NCI-H187 (cell line): ENCODE measurements at places on chromosomes 7 and 10.
A peak's percentile ranks its signal among the peaks of the same experiment; 100 is the strongest.

DNA sequence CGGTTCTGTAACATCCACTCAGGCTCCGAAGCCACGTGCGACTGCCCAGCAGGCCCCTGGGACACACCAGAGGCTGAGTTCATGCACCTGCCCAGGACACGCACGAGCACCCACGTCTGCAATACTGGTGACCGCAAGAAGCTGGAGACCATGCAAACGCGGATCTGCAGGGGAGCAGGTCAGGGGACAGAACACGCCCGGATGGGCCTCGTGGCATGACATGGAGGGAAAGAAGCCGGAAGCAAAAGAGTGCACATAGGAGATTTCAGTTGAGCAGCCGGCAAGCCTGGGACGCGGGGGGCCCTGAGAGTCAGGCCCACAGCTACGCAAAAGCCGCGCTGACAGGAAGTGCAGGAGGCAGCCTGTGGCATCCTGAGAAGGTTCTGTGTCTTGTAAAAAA is 73.7 kb downstream of the FOXL3 start:
- no peak for DNase-seq

DNA sequence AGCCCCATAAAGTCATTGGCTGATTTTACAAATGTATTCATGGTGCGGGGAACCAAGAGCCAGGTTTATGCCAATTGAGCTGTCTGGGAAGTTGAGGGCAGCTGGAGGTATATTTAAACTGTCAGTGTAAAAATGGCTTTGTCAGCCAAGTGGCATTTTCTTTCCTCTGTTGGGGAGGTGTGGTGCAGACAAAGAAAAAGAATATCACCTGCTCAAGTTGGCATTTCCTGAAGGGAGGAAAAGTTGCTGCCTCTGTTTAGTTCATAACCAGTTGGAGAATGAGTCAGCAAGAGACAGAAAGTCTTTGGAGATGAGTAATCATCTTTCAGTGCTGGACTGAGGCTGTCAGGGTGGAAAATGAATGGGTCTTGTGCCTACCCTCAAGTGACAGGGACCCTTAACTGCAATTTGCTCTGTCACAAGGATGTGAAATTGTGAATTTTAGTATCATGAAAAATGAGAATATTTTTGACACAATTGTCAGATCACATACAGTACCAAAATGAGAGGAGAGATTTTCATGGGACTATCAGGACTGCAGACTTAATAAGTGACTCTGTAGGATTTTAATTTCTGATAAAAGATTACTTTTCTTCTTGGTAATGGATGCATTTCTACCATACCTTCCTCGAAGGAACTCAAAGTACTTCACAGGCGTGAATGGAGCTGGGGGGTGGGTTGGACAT is 137.3 kb downstream of the ANLN start:
- no peak for DNase-seq

GRCh38 chr10:33100781-33101391 is 142.9 kb upstream of the ITGB1 start:
- no peak for DNase-seq

GRCh38 chr7:102284399-102284798 is 2.3 kb upstream of the SH2B2 start:
- no peak for DNase-seq

DNA sequence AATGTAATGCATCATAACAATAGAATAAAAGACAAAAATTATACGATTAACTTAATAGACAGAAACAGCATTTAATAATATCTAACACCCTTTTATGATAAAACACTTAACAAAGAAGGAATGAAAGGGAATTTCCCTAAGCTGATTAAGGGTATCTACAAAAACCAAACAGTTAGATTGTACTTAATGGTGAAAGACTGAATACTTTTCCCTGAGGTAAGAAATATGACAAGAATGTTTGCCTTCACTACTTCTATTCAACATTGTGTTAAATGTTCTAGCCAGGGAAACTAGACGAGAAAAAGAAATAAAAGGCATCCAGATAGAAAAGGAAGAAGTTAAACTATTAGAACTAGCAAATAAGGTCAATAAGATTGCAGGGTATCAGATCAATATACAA is 276.9 kb downstream of the BAMBI start:
- no peak for DNase-seq

DNA sequence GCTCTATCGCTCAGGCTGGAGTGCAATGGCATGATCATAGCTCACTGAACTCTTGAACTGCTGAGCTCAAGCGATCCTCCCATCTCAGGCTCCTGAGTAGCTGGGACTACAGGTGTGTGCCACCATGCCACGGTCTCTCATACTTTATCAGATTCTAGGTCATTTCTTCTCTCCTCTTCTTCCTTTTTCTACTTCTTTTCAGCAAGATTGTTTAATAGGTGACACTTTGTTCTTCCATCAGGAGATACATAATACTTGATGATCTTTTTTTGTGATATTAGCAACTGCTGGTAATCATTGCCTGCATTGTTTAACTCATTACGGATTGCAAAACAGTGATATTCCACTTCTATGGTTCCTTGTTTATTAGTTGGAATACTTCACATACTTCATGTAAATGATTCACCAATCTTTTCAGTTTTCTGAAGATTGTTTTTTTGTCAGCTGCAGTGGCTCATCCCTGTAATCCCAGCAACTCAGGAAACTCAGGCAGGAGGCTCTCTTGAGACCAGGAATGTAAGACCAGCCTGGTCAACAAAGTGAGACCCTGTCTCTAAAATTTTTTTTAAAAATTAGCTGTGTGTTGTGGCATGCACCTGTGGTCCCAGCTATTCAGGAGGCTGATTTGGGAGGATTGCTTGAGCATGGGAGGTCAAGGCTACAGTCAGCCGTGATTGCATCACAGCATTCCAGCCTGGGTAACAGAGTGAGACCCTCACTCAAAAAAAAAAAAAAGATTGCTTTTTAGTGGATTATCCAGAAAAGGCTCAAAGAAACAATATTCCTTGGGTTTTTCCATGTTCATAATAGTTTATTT is 36.2 kb upstream of the CHST3 start:
- DNase-seq, result no peak

DNA sequence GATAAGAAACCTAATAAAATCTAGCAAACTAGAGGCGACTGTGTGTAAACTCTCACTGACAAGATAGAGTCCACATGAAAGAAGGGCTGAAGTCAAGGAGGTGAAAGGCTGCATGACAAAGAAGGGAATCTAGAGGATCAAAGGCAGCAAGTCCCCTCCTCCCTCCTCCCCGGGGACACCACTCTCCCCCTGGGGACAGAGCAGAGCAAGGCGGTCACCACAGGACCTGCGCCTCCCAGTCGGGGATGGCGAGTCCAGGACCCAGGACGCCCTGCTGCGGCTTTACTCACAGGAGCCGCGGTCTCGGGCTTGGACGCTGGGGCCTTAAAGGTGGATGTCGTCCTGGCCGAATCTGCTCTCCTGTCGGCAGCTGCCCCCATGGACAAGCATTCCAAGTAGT is 22.4 kb downstream of the BRI3 start:
- no peak for DNase-seq

DNA sequence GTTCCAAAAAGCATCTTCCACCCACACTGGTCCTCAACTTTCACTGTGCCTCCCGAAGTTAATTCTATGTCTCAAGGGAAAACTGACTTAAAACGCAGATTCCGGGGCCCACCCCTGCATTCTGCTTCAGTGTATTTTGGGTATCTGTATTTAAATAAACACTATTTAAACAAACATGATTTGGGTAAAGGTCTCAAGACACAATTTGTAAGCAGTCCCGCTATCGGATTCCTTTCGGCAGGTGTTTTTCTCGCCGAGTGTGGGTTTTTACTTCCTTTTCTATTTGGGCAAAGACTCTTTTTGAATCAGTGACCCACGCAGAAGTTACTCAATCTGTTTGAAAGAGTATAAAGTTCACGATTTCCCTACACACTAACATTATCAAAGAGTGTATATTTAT is 1.2 kb downstream of the PDIA4 start:
- DNase-seq, result no peak

- DNase-seq, result no peak
These were observed 293.1 kb downstream of the ARHGAP12 start for GRCh38 chr10:31635415-31636065.

DNA sequence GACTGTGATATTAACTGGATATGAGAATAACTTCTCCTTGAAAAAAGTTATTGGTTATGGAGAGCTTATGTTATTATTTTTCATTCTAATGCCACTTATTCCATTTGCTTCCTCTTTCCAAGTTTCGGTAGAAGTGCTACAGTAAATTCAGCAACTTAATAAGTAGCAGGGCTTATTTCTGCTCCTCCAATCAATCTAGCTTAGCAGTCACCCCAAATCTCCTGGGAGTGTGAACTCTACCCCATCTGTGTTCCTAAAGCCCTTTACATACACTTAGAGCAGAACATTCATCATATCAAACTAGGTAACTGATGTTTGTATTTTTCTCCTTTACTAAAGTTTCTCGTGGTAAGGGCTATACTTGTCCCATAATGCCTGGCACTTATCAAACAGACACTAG is 8.7 kb downstream of the ARL3 start:
- no peak for DNase-seq

- DNase-seq, result no peak
These were observed 78.0 kb downstream of the AUTS2 start for GRCh38 chr7:69676247-69676646.

DNA sequence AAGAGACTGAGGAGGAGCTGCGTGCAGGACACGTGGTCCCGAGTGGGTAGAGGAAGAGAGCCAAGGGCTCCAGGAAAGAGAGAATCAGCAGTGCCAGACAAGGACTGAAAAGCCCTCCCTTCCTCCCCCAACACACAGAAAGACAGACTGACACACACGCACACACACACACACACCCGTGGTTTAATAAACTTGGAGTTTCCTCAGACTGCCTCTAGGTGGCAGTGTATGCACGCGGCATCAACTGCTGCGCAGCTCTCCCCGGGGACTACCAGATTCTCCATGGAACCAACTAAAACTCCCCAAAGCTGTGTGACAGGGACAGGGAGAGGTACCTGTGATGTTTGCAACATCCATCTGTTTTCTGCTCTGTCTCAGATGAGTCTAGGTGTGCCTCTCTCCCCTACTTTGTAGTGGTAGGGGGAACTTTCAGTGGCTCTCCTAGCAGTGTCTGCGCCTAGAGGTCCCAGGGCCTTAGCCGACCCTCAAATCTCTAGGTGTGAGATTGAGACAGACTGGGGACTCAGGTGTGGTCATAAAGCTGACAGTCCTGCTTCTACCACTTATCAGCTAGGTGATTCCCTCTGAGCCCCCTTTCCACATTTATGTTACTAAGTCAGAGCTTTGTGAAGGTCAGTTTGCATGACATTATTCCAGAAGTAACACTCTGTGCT is 9.3 kb upstream of the TSPAN14 start:
- DNase-seq, result peak; percentile 17

- no peak for DNase-seq
These were observed 6.6 kb upstream of the TPK1 start for GRCh38 chr7:144842377-144842851.

DNA sequence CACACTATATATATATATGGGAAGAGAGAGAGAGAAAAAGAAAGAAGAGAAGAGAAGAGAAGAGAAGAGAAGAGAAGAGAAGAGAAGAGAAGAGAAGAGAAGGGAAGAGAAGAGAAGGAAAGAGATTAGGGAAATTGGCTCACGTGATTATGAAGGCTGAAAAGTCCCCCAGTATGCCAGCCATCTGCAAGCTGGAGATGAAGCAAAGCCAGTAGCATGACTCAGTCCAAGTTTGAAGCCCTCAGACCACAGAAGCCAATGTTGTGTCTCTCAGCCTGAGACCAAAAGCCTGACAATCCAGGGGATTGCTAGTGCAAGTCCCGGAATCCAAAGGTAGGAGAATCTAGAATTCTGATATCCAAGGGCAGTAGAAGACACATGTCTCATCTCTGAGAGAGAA is 206.3 kb upstream of the PRSS1 start:
- DNase-seq, result no peak

- no peak for DNase-seq
These were observed 71.7 kb downstream of the DNAJB6 start for GRCh38 chr7:157408258-157409101.

GRCh38 chr10:93771354-93771753 is 13.6 kb downstream of the LGI1 start:
- DNase-seq, result no peak

DNA sequence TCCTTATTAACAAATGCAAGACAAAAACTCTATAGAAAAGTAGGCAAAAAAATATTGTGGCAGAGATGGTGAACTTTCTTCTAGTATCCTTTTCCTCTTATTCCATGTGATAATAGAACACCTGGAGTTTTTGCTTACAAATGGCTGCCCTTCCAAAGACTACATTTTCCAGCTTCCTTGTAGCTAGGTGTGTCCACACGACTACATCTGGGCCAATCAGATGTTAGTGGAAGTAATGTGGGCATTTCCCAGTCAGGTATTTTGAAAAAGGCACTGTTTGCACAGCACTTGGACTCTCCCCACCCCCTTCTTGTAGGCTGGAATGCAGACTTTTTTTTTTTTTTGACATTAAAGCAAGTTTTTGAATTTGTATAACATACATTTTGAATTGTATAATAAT is 105.5 kb upstream of the TBX20 start:
- DNase-seq, result peak; percentile 2

DNA sequence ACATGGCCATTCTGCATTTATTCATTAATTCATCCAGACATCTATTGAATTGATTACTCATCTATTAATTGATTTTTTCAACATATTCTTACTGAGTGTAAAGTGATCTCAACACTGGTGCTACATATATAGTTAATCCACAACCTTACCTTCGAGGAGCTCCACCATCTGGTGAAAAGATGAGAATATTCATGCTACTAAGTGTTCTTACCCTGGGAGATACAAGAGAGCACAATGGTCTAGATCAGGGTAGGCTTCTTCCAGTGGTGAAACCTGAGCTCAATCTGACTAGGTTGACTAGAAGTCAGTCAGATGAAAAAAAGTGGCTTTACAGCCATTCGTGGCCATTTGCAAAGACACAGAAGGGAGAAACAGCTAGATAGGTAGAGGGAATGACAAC is 507.4 kb downstream of the ANKRD7 start:
- no peak for DNase-seq

GRCh38 chr10:103168438-103168837 is 24.6 kb downstream of the NT5C2 start:
- DNase-seq, result no peak

DNA sequence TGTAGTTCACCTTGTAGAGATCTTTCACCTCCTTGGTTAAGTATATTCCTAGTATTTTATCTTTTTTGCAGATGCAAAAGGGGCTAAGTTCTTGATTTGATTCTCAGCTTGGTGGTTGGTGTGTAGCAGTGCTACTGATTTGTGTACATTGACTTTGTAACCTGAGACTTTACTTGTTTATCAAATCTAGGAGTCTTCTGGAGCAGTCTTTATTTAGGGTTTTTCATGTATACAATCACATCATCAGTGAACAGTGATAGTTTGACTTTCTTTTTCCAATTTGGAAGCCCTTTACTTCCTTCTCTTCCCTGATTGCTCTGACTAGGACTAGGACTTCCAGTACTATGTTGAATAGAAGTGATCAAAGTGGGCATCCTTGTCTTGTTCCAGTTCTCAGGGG is 33.8 kb downstream of the GPR22 start:
- DNase-seq, result no peak

DNA sequence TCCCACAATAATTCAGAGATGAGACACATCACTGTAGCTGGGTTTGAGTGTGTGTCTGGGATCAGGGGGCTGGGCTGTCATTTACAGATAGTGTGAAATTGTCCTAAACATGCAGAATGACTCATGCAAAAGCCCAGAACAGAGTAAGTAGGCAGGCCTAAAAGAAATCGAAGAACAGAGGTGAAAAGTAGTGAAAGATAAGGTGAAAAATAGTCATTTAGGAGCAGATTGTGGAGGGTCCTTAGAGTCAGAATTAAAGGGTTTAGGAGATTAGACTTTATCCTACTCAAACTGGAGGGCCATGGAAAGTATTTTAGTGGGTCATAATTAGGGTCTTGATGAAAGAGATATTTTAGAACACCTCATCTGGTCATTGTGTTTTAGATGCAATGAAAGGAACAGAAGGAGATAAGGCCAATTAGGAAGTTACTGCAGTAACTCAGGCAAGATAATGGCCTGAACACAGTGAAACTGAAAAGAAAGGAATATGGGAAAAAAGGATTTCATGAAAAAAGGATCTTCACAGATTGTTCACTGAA is 58.3 kb upstream of the NEBL start:
- no peak for DNase-seq
